ENCODE measurements at places on chromosomes 2 and 18.

GRCh38 chr18:68784071-68784470, 13.8 kb upstream of the CCDC102B start:
- DNase-seq: no peak

GRCh38 chr2:240529344-240529999, 28.3 kb downstream of the ANKMY1 start:
- DNase-seq: no peak

DNA sequence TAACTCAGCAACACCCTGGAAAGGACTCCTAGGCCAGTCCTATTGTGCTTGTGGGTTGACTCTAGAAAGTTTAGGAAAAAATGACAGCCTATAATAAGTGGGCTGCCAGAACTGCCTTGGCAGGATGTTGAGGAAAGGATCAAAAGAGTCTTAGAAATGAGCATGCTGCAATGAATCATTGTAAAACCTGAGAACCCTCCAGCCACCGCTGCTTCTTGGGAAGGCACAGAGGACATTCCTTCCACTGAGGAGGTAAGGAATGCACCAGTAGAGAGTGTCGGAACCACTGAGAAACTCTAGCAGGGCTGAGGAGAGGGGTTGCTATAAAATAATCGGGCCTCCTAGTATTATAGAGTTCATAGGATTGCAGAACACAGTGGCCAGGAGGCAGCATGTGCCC, 146.7 kb upstream of the SMIM21 start:
- DNase-seq: peak; percentile 22

DNA sequence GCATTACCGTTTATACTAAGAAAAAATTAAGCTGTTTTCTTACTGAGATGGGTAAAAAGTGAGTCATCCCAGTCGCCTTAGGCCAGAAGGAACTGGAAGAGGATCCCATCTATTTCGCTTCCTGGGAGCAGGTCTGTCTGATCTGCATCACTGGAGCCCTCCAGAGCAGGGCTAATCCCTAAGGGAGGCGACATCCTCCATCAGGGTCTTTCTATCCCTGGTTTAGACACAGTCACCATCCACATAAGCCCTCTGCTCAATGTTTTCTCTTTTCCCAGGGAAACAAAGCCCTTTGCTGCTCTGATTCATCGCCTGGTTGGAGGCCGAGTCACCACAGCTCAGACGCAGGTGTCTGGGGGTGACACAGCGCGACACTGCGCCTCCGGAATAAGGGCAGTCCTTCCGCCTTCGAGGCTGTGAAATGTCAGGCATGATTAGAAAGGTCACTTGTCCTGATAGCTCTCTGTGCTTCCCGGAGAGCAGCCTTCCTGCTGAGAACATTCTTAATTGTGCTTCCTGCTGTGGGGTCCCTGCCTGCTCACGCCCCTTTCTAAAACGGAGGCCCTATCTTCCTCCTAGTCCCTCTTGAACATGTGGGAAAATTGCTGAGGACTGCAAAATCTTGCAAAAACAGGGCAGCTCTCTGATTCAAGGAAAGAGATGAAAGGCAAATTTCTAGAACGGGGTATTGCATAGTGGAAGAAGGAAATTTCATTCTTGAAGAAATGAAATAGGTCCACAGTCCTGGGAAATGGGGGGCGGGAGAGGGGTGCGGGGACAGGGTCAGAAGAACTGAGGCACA, 56.3 kb downstream of the MARCHF4 start:
- DNase-seq: peak; percentile 58

- no peak for DNase-seq
These were observed 10.9 kb downstream of the CIB4 start for GRCh38 chr2:26630235-26630634.

DNA sequence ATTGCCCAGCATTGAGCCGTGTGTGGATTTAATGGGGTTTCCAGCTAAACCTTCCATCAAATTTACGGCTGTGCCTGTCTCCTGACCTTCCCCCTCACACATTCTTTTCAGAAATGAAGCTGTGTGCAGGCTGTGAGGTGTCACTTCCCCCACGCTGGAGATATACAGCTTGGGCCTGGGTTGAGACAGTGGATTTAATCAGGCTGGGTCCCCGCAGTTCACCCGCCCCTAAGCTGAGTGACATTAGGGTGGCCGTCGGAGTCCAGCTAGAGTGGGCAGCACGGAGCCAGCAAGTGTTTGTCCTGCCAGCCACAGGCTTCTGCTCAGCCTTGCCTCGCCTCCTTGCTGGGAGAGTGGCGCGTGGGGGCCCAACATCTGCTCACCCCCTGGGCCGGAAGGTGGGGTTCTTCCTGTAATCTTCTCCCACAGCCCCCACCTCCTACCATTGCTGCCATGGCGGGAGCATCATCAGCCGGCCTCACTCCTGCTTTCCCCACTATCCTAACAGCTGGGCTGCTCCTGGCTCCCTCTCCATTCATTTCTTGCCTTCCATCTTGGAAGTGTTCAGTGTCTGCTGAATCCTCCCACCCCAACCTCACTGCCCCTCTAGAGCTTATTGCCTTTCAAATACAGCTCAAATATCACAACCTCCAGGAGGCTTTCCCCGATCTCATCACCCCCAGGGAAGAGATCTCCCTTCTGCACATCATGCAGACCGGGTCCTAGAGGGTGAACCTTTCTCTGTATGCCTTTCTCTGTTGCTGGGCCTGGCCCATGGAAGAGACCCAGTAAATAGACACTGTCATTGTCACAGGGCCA, 149.0 kb downstream of the GLI2 start:
- no peak for DNase-seq
